Stimulated activated CD4-positive, alpha-beta T cell treated with anti-CD3 and anti-CD28 coated beads, Interleukin-15, amount 100 ng/mL, for 1 hour (primary cell): ENCODE measurements at places on chromosomes 1 and 21.

- DNase-seq: no peak
Measured at GRCh38 chr1:49526672-49527071, 497.1 kb downstream of the AGBL4 start.

DNA sequence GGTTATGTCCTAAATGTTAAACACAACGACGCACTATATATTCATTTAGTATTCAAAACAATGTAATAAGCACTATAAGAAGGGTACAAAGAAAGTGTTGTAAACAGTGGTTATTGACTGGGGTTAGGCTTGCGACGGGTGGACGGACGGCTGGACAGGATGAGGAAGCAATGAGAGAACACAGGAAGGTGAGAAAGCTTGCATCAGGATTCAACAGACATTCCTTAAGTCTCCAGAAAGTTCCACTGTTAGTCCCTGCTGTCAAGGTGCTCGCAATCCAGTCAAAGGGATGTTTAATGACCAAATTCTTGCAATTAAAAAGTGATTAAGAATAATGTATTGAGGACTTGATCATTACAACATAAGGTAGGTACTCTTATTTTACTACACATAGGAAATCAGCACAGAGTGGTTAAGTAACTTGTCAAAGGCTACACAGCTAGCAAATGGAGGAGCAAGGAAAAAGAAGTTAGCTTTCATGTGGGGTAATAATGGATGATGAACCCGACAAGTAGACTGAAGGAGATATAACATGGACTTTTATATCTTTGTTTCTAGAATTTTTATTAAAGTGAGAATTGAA lies 994 bp upstream of the ACBD6 start:
- no peak for DNase-seq

GRCh38 chr1:174224641-174225040 lies 65.3 kb downstream of the RABGAP1L start:
- no peak for DNase-seq

GRCh38 chr1:117118137-117118536 lies 3.4 kb downstream of the TRIM45 start:
- DNase-seq: no peak
